AG10803 (cell line): ENCODE measurements at places on chromosomes 4 and X.
A peak's percentile ranks its signal among the peaks of the same experiment; 100 is the strongest.

DNA sequence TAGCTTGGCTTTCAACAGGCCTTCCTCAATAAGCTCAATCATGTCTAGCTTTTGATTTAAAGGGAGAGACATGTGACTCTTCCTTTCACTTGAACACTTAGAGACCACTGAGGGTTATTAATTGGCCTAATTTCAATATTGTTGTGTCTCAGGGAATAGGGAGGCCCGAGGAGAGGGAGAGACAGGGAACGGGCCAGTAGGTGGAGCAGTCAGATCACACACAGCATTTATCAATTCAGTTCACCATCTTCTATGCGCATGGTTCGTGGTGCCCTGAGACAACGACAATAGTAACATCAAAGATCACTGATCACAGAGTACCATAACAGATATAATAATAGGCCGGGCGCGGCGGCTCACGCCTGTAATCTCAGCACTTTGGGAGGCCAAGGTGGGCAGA is 17.8 kb downstream of the ZNF81 start:
- DNase-seq, result peak; percentile 10

DNA sequence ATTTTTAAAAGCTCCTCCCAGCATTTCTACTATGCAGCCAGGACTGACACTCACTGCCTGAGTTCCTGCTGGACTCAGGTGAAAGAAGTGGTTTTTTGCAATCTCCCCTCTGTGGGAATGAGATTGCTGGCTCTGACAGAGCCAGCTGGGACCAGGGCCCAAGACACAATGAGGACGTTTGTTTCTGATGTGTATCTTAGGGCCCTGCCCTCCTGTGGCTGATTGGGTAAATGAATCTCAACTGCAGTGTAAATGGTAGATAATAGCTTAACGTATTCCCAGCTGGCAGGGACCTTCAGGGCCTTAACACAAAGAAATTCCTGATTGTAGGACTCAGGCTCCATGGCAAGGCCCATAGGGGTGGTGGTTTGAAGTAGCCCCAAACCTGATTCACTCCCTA is 85.8 kb upstream of the PRPS1 start:
- DNase-seq, result peak; percentile 21

GRCh38 chr4:132540268-132540667 is 608.8 kb upstream of the PCDH10 start:
- DNase-seq, result no peak

GRCh38 chrX:131789664-131790063 is 233.4 kb upstream of the STK26 start:
- DNase-seq, result no peak

- no peak for DNase-seq
Measured at GRCh38 chr4:24249972-24250371, 334.4 kb downstream of the DHX15 start.

DNA sequence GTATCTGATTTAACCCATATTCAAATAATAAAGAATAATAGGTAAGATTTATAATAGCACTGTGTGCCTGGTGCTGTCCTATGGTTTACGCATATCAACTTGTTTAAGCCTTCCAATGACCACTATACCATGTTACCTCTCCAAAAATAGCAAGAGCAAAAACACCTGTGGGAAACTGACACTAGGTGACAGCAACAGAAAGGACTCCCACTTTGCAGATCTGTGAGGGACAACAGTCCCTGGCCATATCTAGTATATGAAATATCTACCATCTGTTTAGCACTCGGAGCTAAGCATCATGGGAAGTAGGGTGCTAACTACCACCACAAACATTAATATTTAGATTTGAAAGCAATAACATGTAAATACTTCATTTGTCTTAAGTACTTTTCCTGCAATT is 55.7 kb upstream of the TXK start:
- no peak for DNase-seq

DNA sequence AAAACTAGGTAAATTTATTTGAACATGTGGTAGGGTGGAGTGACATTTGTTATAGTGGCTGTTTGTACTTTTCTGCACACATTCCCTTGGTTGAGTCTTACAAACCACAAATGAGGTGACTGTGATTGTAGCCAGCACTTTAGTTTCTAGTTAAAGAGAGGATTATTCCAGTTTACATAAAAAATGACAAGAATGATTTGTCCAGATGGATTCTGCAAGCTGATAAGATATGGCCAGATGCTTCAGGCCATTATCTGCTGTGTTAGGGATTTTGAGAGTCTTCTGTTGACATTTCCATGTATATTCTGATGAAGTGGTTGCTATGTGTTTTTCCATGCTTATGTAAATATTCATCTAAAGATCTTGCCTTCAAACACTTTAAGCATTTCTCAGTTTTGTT is 31.0 kb upstream of the PDE5A start:
- DNase-seq, result peak; percentile 24

GRCh38 chr4:159706704-159707103 is 603.8 kb downstream of the RAPGEF2 start:
- no peak for DNase-seq

GRCh38 chr4:14539246-14539645 is 463.0 kb upstream of the CPEB2 start:
- DNase-seq, result no peak

DNA sequence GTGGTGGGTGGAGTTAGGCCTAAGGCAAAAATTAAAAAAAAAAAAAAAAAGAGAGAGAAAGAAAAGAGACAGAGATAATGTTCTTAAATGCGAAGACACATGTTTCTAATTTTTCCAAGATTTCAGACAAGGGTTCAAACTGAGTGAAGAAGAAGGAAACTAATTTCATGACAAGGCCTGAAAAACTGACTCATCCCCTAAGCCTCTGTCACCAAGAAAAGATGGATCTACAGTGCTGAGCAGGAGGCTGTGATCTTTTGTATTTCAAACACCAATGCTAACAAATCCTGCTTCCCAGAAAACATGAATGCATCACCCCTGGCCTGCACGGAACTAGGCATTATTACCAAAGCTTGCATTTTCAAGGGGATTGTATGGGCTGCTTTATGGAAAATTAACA is 75.3 kb downstream of the PPARGC1A start:
- DNase-seq, result peak; percentile 40

GRCh38 chrX:31136144-31136611 is 64.3 kb upstream of the FTHL17 start:
- no peak for DNase-seq

DNA sequence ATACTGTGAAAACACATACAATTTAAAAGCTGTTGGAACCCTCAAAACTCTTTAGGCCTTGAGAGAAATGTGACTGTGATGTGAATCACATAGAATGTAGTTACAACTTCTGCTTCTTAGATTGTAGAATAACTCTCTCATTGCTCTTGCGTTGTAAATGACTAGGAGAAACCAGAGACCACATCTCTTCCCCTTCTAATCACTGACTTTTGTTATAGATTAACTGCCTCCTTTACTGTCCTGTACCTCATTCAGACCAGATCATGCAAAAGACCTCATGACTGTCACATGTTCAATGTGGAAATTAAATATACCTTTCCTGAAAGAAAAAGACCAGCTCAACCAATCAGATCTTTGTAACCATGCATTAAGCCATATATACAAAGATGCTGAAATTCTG is 43.2 kb upstream of the NEIL3 start:
- DNase-seq, result no peak

- no peak for DNase-seq
Measured at GRCh38 chrX:68284281-68284904, 148.9 kb downstream of the OPHN1 start.

- DNase-seq, result no peak
Measured at GRCh38 chr4:14100349-14100748, 472.8 kb upstream of the BOD1L1 start.

- DNase-seq, result no peak
Measured at GRCh38 chrX:107684956-107685385, 56.7 kb downstream of the PRPS1 start.

DNA sequence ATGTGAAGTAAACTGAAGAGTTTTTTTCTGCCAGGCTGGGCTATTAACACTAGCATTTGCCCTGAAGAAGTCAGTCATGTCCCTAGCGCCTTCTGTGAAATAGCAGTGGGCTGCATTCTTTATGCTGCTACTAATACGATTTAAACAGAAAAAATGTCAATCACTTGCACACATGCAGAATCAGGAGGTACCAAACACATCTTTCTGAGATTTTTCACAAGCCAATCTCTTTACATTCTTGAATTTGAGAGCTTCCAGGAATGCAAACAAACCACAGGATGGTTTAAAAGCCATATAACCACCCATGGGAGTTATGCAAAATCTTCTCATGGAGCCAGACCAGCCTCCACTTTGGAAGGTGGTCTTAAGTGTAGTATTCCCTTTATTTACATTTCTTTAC is 220.1 kb downstream of the IQCM start:
- peak; percentile 26 for DNase-seq

DNA sequence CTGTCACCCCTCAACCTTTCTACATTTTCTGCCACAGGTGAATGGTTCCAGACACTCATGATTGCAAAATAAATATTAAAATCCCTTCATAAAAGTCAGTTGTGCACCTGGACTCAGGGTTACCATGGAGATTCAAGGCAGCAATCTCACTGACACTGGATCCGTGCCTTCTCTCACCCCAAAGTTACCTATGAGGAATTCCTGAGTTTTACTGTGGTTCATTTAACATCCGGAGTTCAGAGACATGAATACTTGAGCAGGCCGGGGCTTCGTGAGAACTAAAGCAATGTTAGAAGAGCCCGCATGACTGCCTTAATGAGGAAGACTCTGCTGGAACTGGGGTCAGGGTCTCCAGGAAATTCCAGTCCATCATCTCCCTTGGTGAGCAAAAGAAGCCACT is 12.5 kb upstream of the CLNK start:
- DNase-seq, result no peak

GRCh38 chr4:140095694-140096482 is 58.1 kb downstream of the MAML3 start:
- peak; percentile 80 for DNase-seq

DNA sequence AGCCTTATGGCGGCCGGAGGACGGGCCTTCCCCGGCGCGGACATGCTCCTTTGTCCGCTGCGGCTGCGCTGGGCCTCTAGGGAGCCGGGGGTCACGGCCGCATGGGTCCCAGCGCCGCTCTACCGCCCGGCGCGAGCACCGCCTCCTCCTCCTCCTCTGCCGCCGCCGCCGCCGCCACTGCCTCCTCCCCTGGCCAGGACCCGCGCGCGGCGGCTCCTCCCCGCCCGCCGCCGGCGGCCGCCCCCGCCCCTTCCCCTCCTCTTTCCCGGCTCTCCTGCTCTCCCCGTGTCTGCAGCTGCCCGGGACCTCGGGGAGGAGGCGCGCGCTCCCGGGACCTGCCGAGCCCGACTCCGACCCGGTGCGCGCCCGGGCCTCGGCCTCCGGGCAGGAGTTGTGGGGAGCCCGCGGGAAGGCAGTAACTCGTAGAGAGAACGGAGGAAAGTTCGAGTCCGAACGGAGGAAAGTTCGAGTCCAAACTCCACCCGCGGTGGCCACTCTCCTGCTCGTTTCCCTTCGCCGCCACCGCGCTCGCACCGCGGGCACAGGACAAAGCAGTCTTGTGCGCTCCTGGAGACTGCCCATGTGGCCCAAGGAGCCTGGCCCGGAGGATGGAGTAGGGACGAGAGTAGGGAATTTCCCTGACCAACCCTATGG is at the start of gene ADGRA3:
Gene ADGRA3 (minus strand): TSS at position 179 of the 654 bp plus-strand sequence. CDS start 282 bp downstream, outside the sequence.
- DNase-seq, result peak; percentile 70

DNA sequence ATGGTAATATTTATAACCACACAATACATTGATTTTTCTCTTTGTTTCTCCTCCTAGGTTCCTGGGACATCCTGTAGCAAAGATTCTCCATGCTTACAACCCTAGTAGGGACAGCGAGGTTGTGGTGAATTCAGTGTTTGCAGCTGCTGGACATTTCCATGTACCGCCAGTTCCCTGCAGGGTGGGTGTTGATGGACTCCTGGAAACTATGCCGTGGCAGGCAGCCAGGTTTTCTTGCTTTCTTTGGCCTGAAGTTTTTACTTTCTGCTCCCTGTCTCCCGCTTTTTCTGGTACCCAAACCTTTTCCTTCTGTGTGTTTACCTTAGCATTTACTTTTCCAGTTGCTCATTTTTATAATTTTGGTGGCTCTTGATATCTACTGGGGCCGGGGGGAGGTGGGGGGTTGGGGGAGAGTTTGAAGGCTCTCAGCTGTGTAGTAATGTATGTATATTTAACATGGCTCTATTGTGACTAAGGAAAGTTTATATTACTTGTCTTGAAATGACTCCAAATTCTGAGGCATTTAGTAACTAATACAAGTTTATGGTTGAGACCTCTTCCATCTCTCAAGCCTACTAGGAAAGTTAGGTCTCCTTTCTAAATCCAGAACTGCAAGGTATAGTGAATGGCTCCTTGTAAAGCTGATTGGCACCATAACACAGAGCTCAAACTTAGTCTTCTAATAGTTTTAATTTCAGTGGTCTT is 89.7 kb downstream of the TMEM131L start:
- peak; percentile 71 for DNase-seq

- DNase-seq, result no peak
Measured at GRCh38 chrX:57070185-57070984, 51.0 kb downstream of the SPIN2B start.

GRCh38 chr4:87524456-87524855 is 4.7 kb downstream of the SPARCL1 start:
- no peak for DNase-seq

GRCh38 chr4:135718019-135718418 is 1516.4 kb upstream of the PABPC4L start:
- no peak for DNase-seq

GRCh38 chr4:19540859-19541540 is 710.7 kb upstream of the SLIT2 start:
- no peak for DNase-seq

- DNase-seq, result no peak
Measured at GRCh38 chr4:138677748-138678147, 337.8 kb upstream of the NOCT start.

DNA sequence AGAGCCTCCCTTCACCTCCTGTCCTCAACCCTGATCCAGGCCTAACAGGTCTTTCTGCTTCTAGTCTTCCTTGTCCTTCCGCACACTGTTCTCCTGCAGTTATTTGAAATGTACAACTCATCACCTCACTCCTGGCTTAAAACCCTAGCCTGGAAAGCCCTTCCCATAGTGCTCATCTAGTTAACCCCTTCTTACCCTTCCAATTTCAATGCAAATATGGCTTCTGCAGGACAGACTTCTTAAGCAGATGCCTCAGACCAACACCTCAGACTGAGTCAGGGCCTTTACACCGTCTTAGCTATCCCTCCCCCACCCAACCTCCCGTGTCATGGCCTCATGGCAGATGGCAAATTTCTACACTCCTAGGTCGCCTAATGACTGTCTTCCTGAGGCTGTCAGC is 130.4 kb downstream of the BCOR start:
- DNase-seq, result no peak

DNA sequence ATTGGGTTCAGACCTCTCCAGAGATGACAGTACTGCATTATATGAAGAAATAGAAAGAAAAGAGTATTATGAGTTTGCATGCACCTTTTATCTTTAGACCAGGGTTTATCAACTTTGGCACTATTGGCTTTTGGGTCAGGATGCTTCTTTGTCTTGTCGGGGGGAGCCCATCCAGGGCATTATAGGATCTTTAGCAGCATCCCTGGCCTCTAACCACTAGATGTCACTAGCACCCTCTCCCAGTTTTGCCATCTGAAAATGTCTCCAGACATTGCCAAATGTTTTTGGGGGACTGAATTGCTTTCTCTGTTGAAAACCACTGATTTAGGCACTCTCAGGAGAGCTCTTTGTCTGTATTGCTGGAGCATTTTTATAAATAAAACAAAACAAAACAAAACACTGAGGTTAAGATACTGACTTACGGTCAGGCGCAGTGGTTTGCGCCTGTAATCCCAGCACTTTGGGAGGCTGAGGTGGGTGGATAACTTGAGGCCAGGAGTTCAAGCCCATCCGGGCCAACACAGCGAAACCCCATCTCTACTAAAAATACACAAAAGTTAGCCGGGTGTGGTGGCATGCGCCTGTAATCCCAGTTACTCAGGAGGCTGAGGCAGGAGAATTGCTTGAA is 23.6 kb downstream of the CA5B start:
- peak; percentile 31 for DNase-seq

GRCh38 chr4:8417071-8417614 is 23.4 kb downstream of the ACOX3 start:
- DNase-seq, result no peak
